Muscle of arm (tissue), 14 donors: ENCODE measurements at places on chromosomes 3 and 15.
A peak's percentile ranks its signal among the peaks of the same experiment; 100 is the strongest.

DNA sequence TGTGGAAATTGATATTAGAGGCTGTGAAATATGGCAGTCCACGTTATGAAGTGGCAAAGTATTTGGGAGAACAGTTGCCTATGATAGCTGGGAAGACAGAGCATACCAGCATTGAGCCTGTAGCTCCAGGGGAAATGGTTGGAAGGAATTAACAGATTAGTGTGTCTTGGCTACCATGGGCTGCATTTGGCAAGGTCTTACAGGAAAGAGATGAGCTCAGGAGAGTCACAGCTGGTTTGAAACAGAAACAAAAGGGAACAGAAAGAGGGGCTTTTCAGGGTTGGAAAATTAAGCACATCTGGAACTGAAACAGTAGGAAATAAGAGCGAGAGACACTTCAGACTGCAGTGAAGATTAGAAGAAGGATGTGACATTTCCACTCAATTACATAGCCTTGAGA lies 141.7 kb downstream of the FBLN2 start:
- DNase-seq, result peak; percentile 39

GRCh38 chr3:50150863-50151686 lies 4.0 kb upstream of the SEMA3F start:
- peak; percentile 63 for DNase-seq

DNA sequence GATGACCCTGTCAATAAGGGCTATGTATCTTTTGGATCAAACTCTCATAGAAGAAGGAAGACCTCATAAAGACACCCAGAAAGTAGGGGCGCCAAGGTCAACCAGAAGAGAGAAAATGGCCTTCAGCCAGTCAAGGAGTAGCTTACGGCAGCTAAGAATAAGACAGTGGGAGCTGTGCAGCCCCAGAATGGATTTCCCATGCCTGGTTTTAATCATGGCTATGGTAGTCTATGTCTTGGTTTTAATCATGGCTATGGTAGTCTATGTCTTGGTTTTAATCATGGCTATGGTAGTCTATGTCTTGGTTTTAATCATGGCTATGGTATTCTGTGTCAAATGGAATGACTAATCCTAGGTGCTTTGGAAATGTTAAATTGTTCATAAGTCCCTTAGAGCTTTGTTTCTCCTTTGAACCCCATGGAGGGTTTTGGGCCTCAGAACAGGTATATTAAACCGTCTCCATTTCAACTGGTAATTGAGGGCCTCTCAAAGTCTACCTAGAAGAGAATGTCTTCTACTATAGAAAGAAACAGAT lies 742.0 kb upstream of the CFAP20DC start:
- DNase-seq, result no peak

GRCh38 chr15:89206908-89207331 lies 14.5 kb downstream of the RLBP1 start:
- peak; percentile 42 for DNase-seq

DNA sequence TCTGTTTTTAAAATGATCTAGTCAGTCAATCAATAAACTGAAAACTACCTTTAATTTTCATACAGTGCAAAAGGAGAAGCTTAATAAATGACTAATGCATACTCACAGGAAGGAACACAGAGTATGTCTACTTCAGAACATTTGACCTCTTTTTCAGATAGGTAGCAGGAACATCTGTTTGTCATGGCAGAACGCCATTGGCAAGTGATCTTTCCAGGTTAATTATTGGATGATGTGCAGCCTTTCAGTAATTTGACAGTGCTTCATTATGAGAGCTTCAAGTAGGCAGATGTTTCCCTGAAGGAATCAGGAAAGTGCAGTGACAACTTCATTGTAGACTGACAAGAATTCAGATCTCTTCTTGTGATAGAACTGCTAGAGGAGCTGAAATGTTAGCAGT lies 325.0 kb downstream of the OTOL1 start:
- no peak for DNase-seq

DNA sequence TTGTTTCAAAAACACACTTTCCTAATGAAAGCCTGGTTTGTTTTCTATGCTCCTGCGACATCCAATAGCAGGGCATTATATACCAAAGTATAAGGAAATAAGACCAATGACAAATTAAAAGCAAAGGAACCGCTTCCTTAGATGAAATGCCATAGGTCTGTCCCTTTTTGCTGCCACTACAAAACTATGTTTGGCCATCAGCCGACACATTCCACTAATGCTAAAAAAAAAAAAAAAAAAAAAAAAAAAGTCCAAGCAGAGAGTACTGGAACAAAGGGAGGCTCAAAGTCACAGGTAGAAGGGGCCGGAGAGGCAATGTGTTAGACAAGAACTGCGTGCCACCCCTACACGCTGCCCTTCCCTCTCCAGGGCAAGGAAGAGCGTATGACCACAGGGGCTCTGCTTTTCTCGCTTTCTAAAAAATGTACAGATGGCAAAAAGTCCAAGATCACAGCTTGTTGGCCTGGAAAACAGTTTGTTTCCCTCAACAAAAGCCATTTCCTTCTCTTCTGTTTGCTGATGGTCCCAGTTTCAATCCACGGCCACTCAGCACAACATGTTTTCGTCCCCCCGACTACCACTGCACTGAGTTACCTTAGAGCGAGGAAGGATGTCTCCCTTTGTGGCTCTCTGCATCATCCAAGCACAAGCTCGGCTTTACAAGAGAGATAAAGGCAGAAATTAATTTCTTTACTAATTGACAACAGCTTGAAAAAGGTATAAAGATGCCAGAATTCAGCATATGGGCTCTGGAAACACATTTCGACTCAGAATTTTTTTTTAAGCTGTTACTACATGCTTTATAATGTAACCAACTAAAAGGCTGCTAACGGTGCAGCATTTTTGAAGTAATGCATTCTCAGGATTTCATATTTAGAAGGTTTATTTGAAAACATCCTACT lies 70.8 kb downstream of the ABTB1 start:
- DNase-seq, result no peak

GRCh38 chr3:58173669-58174398 lies 36.9 kb downstream of the DNASE1L3 start:
- DNase-seq, result no peak

GRCh38 chr15:62569460-62570404 lies 404.6 kb upstream of the C2CD4B start:
- no peak for DNase-seq

GRCh38 chr3:100158918-100159330 lies 44.6 kb upstream of the FILIP1L start:
- peak; percentile 65 for DNase-seq

- DNase-seq, result no peak
These were observed 72.1 kb upstream of the ATP2B2 start for GRCh38 chr3:10577486-10577885.

- DNase-seq, result no peak
These were observed 17.9 kb downstream of the TMEM40 start for GRCh38 chr3:12741209-12741608.

- no peak for DNase-seq
These were observed 49.3 kb downstream of the FGD5 start for GRCh38 chr3:14867936-14868570.

DNA sequence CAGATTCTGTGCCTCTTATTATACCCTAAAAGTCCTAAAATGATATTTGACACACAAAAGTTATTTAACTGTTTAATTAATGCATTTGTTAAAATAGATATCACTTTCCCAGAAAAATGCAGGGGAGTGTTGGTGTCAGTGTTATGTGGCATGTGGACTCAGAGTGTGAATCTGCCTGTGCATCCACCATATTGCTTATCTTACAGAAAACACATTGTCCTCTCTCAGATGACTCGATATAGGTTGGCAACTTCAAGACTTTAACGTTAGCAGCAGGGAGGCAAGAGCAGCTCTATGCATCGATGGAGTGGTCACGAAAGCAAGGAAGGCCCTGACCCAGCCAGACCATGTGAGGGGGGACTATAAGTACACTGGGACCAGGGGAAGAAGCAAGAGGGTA lies 165.4 kb upstream of the DCBLD2 start:
- DNase-seq, result no peak

DNA sequence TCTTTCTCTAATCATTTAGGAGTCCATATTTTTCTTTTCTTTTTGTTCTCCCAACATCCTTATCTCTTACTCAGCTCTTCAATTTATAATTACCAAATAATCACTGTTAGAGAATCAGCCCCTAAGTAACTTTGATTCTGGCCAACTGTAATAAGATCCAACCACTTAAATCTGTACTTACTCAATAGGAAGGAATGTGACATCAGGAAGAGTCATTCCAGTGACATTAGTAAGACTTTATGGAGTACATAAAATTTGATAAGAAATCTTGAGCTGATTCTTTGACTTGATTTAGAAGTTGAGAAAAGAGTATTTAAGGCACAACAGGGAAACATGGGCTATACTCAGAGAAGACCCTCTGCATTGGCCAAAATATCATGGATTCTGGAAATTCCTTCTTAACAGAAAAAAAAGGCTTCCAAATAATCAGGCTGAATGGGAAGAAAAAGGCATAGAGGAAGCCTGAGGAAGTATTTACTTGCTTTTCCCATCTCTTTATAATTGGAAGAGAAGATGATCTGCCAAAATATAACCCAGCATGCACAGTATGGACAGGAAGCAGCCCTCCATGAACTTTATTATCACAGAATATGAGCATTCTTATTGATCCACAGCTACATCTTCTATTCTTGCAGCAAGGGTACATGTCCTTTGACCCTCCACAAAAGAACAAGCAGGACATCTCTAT lies 289.7 kb upstream of the TPRG1 start:
- no peak for DNase-seq

- DNase-seq, result no peak
These were observed 1042.9 kb downstream of the ROBO1 start for GRCh38 chr3:78724859-78725258.

DNA sequence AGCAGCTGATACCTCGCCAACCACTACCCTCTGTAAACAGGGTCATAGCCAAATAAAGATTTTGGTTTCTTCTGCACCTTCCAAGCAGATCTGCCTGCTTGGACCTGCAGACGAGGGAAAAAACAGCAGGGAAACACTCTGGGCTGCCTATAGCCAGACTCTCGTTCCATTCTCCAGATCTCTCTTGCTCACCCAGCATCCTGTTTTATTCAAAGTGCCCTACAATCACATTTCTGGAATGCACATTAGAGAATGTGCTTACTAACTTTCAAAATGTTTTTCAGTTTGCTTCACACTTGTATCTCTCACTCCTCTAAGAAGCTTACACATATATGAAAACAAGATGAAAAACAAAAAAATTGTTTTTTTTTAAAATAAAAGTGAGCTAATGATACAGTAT lies 71.4 kb downstream of the MLH1 start:
- no peak for DNase-seq

GRCh38 chr3:74302281-74302680 lies 312.2 kb downstream of the CNTN3 start:
- DNase-seq, result no peak

GRCh38 chr3:13278783-13279531 lies 141.2 kb downstream of the NUP210 start:
- DNase-seq, result no peak

- no peak for DNase-seq
These were observed 4.2 kb downstream of the EDEM1 start for GRCh38 chr3:5191555-5192304.

DNA sequence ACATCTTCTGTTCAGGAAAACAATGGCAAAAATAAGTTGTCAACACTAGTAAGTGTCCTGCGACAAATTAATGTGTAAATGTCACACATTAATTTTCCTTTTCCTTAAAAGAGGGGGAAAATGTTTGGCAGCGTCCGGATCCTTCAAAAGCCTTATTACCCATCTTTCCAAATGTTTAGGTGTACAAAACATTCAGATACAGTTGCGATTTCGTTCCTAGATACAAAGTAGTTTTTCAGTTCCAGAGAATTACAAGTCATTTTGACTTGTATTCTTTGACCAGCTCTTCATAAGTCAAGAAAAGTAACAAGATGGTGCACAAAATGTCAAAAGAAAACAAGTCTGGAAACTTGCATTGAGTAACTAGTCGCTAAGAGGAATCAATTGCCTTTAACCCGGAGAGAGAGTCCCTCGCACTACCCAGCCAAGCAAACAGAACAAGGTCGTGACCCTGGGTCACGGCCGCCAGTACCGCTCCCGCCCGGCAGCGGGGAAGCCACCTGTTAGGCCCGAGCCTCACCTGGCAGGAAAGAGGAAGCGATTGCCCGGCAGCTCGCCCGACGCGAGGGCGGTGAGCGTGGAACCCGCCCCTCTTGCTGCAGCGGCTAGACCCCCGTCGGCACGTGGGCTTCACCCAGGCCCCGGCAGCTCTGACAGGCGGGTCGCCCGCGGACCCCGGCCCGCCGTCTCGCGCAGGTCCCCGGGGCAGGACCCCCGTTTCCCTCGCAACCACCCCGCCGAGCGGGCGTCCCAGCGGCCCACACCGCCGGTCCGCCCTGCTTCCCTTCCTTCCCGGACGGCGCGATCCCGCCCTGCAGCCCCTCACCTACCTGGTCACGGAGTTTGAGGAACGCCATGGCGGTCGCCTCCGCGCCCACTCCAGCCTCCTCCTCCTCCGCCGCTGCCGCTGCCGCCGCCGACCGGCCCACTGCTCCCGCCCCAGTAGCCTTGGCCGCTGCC lies 61.0 kb upstream of the ANKRD28 start:
- DNase-seq, result peak; percentile 19

DNA sequence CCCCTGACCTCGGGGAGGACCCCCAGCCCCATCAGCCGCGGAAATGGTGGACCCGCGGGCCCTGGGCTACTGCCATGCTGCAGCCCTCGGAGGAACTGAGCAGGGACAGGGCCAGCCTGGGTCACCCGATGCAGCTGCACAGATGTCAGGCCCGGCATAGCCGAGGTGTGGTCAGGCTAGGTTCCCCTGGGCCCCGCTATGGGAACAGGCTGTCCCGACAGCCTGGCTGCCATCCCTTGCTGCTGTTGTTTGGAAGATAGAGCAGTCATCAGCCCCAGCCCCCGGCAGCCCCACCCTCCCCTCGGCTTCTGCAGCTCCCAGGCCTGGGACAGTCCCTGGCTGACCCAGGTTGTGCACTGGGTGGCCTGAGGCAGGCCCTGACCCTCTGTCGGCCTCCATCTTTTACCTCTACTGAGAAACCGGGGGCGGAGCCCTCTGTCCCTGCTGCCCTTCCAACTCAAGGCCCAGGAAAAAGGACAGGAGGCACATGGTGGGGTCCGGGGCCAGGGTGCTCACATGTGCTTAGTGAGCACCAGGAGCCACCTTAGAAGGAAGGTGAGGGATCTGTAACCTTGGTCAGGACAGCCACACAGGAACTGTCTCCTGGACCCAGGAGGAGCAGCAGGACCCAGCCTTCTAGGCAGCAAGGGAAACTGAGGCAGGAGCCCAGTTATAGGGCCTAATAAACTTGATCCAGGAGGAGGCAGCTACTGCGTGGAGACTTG lies 31.5 kb upstream of the FBLN2 start:
- no peak for DNase-seq

GRCh38 chr15:63048776-63049665 lies 6.5 kb downstream of the TPM1 start:
- DNase-seq, result peak; percentile 70

GRCh38 chr3:115040673-115041286 lies 106.3 kb downstream of the ZBTB20 start:
- peak; percentile 9 for DNase-seq

DNA sequence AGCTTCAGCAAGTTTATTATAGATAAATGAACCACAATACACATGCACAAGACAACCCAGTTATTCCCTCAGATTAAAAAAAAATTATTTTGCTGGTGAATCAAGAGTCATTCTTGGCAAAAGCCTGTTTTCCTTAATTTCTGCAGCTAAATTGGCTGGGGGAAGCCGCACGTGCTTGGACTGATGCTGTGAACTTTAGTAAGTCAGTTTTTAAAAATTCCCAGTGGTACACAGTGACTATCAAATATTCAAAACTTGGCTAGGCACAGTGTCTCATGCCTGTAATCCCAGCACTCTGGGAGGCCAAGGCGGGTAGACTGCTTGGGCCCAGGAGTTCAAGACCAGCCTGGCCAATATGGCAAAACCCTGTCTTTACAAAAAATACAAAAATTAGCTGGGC lies 23.9 kb downstream of the EHD4 start:
- DNase-seq, result no peak
